ENCODE measurements at places on chromosomes 7 and 10.

DNA sequence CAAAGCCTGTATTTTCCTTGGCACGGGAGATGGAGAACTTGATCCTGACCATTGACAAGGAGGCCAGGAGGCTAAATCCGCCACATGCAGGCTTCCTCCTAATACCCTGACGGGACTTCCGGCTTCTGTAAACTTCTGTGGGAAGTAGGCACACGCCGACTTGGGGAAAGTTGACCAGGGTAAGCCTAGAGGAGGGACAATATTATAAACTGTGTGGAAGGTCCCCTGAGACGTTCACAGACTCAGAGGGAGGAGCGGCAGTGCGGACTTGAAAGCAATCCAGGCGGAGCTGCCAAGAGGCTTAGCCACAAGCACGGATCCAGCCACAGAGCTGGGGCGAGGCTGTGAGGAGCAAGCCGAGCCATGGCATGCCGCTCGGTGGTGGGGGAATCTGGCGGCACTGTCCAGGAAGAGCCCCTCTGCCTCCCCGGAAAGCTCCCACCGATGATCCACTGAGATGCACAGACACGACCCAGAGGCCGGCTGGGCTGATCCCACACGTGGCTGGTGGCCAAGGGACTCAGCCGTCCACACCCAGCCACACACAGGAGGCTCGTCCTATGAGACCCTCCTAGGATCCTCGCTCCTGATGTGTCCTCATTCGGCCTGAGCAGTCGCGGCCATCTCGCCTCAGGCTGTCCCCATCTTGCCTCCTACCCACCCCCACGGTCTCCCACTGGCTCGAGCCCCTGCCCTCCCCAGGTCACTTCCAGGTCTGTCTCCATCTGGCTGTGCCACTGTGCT is 40.0 kb upstream of the INSIG1 start:
- DNase-seq, result no peak

DNA sequence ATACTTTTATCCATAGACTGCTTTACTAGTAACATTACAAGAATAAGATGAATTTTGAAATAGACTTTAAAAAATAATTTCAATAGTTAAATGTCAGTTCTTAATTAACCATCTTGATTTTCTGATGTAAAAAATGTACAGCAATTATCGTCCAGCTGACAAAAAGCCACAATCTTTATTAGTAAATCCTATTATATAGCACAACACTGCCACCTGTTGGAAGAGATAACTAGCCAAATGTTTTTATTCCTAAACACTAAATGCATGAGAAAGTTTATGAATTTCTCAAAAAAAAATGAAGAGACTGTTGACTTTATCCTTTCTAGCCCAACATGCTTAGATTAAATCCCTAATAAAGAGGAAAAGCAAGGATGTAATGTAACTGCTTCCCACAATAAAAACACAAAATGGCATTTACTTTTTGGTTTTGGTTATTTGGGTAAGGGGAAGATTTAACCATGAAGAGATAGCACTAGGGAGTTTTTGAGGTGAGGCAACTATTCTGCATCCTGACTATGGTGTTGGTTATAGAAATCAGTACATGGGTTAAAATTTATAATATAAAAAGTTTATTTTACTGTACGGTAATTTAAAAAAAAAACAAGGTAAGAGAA is 8.0 kb downstream of the COA1 start:
- no peak for DNase-seq

DNA sequence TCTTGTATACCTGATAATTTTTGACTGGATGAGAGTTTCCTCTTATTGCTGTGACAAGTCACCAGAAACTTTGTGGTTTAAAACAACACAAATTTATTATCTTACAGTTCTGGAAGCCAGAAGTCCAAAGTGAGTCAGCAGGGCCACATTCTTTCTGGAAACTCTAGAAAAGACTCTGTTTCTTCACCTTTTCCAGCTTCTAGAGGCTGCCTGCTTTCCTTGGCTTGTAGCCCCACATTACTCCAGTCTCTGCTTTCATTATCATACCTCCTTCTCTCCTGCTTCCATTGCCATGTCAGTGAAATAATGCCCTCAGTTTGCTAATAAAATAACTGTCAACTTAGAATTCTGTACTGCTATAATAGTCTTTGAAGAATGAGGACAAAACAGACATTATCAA is 65.3 kb downstream of the VCL start:
- DNase-seq, result no peak

DNA sequence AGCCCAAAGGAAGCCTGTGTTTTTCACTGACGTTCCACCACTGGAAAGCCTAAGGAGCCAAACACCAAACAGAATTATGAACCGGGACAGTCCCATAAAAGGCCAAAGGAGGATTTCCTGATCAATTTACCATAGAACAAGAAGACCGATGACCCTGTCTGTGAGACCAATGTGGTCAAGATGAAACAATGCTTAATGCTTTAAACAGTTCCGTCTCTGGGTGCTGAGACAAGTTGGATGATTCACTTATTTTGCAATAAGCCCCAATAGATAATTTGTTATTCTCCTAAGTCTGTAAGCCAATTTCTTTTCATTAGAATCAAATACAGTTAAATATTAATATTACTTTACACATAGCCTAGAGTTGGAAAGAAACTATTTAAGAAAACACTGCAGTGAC is 134.9 kb downstream of the MICU1 start:
- no peak for DNase-seq

- no peak for DNase-seq
These were observed 55.3 kb upstream of the ZRANB1 start for GRCh38 chr10:124886610-124887009.

GRCh38 chr10:31759124-31759798 is 169.4 kb downstream of the ARHGAP12 start:
- DNase-seq, result no peak

DNA sequence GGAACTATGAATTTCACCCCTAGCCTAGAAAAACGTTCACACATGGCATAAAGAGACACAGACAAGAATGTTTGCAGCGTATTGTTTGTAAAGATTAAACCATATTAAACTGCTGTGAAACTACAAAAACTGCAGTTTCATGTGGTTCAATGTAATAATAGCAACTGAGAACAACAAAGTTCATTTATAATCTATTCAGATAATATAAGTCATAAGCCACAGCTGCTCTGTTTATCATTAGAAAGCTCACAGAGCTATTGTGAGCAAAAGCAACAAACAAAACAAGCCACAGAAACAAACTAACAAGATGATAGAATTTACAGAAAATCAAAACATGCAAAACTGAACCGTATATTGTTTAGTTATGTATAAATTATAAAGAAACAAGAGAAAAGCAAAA is 113.5 kb downstream of the AHR start:
- DNase-seq, result no peak

DNA sequence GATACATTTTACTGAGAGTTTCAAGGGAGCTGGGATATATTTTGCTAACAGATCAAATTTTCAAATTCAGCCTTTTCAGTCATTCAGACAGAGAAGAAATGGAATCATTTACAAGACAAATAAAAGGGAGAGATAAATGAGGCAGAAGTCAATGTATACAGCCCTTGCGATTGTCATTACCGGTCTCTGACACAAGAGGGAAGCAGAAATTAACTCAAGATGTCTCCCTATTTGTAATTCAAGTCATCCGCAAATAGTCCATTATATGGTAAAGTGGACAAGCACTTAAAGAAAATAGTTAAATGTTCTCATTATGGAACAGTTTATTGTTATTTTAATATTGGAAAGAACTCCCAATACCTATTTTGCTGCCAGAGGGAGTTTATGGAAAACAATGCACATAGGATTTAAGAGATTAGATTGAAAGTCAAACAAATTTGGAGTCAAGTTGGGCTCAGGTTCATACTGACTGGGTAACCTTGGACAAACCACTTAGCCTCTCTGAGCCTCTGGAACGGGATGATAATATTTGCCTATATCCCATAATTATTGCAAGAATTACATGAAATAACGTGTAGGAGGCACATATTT is 89.3 kb upstream of the PRKCQ start:
- no peak for DNase-seq

DNA sequence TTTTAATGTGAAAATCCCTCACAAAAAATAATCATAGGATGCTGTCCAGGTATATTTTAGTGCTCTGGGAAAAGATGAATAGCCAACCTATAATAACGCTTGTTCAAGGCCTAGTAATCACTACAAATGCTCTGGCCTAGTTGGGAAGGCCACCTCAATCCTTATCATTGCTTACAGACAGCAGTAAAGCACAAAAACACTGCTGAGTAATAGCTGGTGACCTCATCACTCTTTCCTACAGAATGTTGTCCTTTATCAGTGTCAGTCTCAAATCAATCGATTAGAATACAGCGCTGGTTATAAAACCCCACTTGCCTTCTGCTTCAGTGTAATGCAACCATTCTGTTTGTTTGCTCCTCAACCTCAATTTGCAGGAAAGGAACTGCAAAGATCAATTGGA is 72.6 kb upstream of the STEAP1 start:
- DNase-seq, result no peak

DNA sequence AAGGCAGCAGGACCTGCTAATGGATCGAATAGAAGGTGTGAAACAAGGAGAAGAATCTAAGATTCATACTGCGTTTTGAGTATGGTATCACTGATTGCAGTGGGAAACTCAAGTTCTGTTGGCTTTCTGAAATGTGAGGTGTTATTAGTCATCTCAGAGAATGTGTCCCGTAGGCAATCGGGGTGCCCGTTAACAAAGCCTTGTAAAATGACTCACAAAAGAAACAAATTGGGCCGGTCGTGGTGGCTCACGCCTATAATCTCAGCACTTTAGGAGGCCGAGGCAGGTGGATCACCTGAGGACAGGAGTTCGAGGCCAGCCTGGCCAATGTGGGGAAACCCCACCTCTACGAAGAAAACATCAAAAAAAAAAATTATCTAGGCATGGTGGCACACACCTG is 118.2 kb upstream of the C7orf33 start:
- DNase-seq, result no peak

DNA sequence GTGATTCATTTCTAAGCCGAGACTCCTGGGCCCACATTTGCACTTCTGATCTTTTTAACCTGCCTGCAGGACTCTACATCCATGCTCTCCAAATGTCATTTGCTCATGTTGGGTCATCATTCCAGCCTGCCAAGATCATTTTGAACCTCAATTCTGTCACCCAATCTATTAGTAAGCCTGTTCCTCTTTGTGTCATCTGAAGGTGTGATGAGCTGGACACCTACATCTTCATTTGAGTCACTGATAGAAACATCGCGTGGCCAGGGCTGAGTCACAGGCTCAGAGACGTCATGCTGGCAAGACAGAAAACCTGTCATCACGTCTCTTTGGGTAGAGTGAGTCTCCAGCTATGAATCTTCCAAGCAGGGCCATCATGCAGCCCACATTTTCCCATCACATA is 65.3 kb upstream of the SLF2 start:
- no peak for DNase-seq

- DNase-seq, result no peak
These were observed 19.8 kb upstream of the COL1A2 start for GRCh38 chr7:94374721-94375566.

DNA sequence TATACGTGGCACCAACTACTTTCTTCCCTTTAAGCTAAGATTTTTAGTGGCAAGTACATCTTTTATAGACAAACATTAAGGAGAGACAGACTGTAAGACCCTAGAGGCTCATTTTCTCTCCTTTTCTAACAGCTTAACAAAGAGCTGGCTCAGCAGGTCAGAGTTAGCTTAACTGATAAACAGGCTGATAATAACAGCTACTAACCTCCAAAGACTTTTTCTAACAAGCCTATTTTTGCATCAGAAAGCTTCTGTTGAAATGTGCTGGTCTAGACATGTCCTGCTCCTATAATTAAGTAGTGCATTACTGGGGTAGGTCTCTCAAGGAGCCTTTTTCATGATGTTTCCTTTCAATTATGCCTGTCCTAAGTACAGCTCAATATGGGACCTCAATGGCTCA is 238.2 kb upstream of the FAM3C start:
- DNase-seq, result peak; percentile 22

DNA sequence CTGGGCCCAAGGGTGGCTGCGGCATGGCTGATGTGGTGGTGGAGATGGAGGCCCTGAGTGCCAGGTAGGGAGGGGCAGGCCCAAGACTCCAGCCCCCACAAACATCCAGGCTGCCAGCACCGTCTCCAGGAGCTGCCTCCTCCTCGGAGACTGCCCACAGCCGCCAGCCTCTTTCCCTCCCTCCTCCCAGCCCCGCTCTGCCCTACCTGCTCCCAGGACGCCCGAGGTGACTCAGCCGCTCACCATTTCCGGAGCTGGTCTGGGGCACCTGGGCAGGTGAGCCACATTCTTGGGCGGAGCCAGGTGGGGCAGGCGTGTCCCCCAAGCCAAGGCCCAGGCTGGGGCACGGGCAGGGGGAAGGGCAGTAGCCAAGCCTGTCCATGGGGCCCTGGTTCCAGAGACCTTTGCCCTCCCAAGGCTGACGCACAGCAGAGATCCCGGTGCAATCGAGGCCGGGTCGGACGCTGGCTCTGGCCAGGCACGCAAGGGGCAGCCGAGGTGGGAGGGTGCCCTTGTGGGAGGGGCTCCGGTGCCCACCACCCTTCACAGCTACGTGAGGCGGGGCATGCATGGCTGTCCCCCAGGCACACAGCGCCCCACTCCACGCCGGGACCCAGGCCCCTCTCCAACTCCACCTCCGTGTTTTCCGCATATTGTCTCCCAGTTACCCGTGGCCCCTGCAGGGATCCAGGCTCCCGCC is 8.8 kb downstream of the ADAP1 start:
- DNase-seq, result no peak

DNA sequence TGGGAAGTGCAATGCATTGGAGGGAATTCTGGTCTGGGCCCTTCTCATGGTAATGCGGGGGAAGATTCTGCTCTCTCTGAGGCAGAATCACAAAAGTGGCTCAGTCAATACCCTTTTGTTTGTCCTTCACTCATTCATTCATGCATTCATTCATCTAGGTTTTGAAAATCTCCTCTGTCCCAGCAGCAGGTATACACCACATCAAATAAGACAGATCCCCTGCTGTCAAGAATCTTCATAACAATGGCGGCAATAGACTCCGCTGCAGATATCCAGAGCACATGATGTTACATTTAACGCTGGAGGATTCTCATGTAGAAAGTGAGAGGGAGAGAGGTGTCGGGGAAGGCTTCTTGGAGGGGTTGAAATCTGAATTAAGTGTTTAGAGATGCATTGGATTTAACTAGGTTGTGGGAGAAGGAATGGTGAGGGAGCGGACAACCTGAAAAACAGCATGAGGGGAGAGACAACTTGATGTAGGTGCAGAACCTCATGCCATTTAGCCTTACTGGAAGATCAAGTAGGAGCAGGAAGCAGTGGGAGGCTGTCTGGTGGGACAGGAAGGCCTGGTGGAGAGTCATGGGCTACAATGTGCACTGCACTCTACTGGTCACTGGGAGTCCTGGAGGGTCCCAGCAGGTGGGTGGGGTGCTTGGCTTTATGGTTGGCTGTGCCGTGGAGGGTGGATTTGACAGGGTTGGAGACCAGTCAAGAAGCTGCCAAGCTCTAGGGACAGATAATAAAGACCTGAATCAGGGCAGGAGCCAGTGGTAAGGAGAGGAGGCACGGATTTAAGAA is 5.2 kb upstream of the FAM180A start:
- no peak for DNase-seq

GRCh38 chr10:48246501-48246900 is 28.0 kb downstream of the FRMPD2 start:
- no peak for DNase-seq
